ENCODE measurements at places on chromosomes 3 and 15.

- DNase-seq: no peak
Observed at GRCh38 chr15:83973816-83974215, 261.8 kb upstream of the GOLGA6L4 start.

GRCh38 chr3:168753724-168754123, 658.0 kb upstream of the GOLIM4 start:
- DNase-seq: no peak

GRCh38 chr15:80659375-80659774, 35.7 kb upstream of the ABHD17C start:
- no peak for DNase-seq

DNA sequence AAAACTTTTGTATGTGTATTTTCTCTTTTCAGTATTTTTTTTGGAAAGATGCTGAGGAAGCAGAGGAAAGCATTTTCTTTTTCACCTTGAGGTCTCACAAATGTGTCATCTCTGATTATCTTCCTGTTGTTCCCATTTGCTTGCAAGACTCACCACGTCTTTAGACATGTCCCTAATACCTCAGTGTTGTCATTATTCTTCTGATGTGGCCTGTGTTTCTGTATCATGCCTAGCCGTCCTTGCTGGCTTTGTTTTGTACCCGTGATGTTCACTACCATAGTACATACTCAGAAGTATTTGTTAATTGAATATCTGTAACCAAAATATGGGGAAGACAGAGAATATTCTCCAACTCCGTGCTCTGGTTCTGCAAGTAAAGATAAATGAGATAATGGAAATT, 5.0 kb upstream of the P2RY14 start:
- no peak for DNase-seq

- no peak for DNase-seq
Observed at GRCh38 chr3:138609898-138610266, 1.3 kb downstream of the FAIM start.

DNA sequence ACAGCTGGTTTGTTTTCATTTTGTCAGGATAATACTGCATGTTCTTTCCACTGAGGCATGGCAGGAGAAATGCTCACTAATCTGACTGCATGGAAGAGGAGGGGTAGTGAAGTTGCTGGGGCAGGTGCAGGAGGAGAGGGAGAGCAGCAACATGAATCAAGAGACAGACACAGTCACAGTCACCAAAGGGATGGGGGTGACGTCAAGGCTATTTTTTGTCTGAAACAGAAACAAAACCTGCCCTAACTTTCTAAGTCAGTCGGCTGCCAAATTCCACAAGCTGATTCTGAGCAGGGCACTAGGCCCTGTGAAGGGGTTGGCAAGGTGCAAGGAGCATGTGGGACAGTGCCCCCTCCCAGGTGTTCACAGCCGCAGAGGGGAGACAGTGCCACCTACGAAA, 186.6 kb upstream of the NSMCE3 start:
- DNase-seq: no peak

DNA sequence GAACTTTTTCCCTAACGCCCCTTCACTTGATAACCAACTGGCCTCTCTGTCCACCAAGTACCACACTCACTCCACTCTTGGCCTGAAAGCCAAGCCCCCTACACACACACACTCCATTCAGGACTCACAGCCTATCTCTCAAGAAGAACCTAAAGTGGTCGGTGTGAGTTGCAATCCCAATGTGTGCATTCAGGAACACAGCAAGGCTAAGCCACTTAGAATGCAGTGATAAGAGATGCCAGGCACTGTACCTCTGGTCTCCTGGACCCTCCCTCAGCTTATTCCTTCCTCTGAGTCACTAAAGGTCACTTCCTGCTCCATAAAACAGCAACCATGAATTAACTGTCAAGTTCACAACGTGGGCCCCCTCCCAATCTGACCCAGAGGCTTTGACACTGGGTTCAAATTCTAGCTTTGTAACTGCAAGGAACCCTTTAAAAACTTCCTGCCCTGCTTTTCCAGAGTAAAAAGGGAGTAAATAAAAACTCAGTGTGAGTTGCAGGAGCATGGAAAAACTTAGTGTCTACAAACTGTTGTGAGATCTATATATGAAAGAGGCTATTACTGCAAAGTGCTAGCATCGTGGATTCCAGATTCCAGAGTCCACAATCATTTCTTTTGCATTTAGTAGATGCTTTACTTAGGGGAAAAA, 17.6 kb upstream of the KCNMB3 start:
- DNase-seq: no peak

- DNase-seq: no peak
Observed at GRCh38 chr3:150059729-150060128, 89.0 kb upstream of the PFN2 start.

DNA sequence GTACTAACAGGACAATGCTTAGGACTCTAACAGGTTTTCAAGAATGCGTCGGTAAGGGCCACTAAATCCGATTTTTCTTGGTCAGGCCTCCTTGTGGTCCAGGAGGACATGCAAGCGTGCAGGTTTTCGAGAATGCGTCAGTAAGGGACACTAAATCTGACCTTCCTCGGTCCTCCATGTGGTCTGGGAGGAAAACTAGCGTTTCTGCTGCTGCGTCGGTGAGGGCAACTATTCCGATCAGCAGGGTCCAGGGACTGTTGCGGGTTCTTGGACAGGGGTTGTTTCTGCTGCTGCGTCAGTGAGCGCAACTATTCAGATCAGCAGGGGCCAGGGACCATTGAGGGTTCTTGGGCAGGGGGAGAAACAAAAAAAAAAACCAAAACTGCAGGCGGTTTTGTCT, 7.8 kb upstream of the UBP1 start:
- no peak for DNase-seq

- no peak for DNase-seq
Observed at GRCh38 chr3:114877378-114878113, 269.5 kb downstream of the ZBTB20 start.

DNA sequence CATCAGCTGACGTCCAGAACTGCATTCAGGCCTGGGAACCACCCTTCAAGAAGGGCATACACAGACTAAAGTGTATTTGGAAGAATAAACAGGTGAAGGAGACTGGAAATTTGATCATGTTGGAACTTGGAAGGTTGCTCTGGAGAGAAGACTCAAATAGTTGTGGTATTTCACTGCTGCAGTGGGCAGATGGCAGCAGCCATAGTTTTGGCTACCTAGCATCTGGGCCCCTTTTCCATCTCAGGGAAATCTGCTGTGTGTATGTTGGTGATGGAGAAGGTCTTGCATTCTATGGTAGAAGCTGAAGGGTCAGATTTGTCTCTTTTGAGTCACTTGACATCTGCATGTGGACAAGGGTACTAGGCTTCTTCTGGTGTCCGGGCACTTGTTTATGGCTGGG, 114.4 kb upstream of the FGF7 start:
- DNase-seq: no peak

- DNase-seq: no peak
Observed at GRCh38 chr3:107082527-107082926, 294.7 kb upstream of the CCDC54 start.

DNA sequence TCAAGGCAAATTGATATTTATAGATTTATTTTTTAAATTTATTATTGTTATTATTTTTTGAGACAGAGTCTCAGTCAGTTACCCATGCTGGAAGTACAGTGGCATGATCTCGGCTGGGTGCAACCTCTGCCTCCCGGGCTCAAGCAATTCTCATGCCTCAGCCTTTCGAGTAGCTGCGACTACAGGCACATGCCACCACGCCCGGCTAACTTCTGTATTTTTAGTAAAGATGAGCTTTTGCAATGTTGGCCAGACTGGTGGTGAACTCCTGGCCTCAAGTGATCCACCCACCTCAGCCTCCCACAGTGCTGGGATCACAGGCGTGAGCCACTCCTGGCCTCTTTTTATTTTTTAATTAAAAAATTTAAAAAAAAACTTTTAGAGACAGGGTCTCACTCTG, 19.0 kb downstream of the SPG21 start:
- DNase-seq: no peak

- no peak for DNase-seq
Observed at GRCh38 chr3:182414586-182414985, 378.7 kb upstream of the ATP11B start.

DNA sequence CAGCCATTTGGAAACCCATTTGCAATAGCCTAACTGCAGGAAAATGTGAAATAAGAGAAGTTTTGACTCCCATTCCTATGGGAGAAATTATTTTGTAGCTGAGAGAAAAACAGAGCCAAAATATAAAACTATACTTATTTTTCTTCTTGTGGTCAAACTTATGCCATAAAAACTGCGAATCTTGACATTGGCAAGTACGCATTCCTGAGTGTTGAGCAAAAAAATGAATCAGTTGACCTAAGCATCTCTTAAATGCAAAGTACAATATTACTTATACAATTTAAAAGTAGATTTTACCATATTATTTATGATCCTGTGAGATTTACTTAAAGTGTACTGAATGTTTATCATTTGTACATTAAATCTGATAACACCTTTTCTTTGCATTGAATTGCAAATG, 50.1 kb upstream of the CMC1 start:
- no peak for DNase-seq

- DNase-seq: no peak
Observed at GRCh38 chr3:148698190-148698810, 597 bp downstream of the AGTR1 start.

DNA sequence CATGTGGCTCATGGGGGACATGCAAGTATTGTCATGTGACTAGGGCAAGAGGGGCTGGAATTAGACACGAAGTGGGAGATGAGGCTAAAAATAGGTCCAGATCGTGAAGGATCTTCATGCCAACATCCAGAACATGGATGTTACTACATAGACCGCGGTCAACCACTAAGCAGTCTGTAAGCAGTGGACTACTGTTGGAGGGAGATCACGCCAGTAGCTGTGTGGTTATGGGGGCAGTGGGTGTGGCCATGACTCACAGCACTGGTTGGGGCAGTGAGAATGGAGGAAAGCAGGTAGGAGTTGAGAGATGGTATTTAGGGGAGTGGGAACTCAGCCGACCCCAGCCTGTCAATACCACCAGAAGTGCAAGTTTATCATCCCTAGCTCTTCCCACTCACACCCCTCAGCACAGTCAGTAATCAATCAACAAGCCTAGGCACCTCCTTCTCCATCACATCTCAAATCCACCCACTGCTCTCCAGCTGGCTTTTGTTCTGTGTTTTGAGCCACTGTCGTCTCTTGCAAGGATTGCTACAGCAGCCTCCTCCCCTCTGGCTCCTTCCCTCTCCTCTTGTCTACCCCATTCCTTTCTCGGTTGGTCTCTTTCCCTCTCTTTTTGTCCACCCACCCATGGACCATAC, 107.2 kb upstream of the ABHD17C start:
- DNase-seq: no peak

- DNase-seq: peak; percentile 28
Observed at GRCh38 chr15:63601026-63601703, 4.0 kb downstream of the FBXL22 start.

Measured in stimulated activated CD4-positive, alpha-beta T cell treated with anti-CD3 and anti-CD28 coated beads, TNF-alpha, amount 100 ng/mL, for 24 hours (primary cell).